BJ (cell line): ENCODE measurements at places on chromosomes 2 and 18. TPM values are rescaled to one million over a fixed set of nuclear protein-coding genes. Genes with fewer than 3 reads are reported as not detected.

GRCh38 chr2:104378853-104379374, 475.0 kb upstream of the POU3F3 start:
- no peak for DNase-seq

GRCh38 chr2:99825630-99826029, 316.8 kb downstream of the AFF3 start:
- DNase-seq = no peak

DNA sequence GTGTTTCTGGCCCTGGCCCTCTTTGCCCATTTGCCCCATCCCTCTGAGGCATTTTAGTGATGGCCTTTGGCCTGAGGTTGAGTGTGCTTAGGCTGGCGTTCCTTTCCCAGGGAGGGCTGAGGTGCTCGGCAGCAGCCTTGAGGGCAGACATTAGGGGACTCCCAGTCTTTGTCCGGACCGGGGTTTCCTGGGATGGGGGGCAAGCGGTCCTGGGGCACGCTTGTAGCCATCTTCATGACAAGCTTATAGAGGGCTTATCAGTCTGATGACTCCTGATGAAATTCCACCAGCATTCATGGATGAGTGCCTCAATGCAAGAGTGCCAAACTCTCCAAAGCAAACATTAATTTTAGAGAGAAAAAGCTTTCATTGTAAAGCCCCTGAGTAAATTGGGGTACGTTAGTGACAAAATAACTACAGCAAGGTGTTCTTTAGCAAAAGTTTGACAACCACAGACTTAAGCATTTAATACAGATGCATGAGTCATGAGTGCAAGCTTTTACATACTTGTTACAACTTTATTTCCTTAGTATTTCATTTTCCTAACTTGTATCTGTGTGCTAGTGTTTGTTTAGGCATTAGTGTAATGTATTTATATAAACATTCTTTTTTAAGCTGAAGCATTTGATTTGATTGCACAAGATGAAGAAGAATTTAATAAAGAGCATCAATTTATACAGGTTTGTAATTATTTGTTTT, 45.6 kb downstream of the CEP192 start:
- no peak for DNase-seq

The ADAM23 gene
- 1.3 and 1.7 TPM in 2 replicates for polyA plus RNA-seq

The CCDC178 gene
- polyA plus RNA-seq = not detected in 2 replicates

DNA sequence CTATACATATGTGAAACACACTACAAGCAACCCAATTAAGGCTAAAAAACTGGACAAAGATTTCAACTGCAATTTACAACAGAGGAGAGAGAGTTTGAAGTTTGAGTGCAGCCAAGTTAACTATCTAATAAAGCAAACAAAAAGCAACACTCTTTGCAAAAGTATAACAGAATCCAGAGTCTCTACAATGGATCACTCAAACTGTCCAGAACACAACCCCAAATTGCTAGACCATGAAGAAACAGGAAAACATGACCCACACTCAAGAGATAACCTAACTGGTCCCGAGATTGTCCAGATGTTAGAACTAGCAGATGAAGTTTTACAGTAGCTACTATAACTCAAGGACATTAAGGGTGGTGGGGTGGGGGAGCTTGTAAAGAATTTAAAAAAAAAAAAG, 14.8 kb downstream of the ABHD3 start:
- no peak for DNase-seq

GRCh38 chr2:70905443-70906421, 30.0 kb upstream of the ATP6V1B1 start:
- no peak for DNase-seq

The HJURP gene
- 30.5 and 46.2 TPM in 2 replicates for polyA plus RNA-seq

The VWA3B gene
- not detected in 2 replicates for polyA plus RNA-seq

DNA sequence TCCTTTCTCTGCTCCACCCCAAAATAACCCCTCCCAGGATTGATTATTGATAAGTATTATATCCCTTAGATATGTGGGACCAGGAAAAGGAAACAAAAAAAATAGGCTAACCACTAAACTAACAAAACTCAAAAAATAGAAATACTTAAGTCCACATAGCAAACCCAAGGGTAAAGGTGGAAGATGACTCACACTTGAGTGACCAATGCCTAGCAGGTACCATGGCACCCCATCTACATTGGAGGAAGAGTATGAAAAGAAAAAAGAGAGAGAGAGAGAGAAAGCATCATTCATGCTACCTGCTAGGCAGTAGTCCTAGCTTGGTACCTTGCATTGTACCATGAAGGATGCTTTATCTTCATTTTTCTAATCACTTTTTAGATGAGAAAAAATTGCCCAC, 6.3 kb downstream of the EXOC6B start:
- no peak for DNase-seq

The TCF23 gene
- not detected in 2 replicates for polyA plus RNA-seq

The BMP10 gene
- polyA plus RNA-seq = not detected in 2 replicates

- DNase-seq = peak; percentile 86
These were observed 170.1 kb downstream of the ASB1 start for GRCh38 chr2:238596571-238597551.

The PPP1CB gene
- polyA plus RNA-seq = 45.2 and 75.4 TPM in 2 replicates

The UGT1A4 gene
- polyA plus RNA-seq = not detected in 2 replicates

GRCh38 chr2:14385043-14385442, 247.5 kb upstream of the LRATD1 start:
- no peak for DNase-seq
